G401 (cell line): ENCODE measurements at places on chromosomes 3 and 15. TPM values are rescaled to one million over a fixed set of nuclear protein-coding genes. Genes with fewer than 3 reads are reported as not detected.

DNA sequence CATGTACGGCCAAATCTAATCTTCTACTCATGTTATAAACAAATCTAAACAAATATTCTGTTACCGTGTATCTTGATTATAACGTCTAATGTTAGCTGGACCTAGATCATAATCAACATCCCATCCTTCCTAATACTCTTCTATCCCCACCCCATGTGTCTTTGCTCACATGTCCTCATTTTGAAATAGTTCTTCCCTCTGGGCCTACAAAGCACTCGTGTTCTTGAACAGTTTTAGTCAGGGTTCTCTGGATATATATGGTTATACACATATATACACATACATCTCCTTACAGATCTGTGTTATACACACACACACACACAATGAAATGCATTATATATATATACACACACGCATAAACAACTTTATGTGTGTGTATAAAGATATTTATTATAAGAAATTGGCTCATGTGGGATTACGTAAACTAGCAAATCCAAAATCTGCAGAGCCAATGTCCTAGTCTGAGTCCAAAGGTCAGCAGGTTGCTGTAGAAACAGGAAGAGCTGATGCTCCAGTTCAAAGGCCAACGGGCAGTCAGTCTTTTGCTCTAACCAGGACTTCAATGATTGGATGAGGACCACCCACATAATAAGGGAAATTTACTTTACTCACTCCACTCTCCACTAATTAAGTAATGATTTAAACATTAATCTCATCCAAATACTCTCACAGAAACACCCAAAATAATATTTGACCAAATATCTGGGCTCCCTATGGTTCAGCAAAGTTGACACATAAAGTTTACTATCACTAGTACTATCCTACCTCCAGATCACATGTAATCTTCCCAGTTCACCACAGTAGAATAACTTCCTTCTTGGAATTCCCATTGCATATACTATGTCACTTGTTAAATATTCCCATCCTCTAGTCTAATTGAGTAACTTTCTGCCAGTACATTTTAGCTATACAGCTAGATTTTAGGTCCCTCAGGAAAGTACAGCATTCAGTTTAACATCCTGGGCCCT, 450.0 kb downstream of the ROBO1 start:
- no peak for DNase-seq

DNA sequence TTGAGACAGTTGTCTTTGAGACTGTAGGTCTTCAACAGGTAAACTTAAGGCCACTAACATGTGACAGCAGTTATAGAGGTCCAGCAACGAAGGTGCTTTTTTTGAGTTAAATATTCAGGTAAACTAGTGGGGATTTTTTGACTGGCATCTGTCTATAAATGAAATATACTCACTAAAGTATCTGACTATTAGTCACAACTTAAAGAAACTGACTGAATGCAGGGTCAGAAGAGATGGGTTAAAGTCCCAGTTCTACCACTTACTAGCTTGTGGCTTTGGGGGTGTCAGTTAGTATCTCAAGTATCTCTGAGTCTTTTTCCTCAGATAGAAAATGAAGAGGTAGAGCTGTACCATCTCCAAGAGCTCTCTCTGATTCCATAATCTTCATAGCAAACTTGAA, 18.0 kb downstream of the MIX23 start:
- no peak for DNase-seq

GRCh38 chr15:71732636-71733035, 77.7 kb upstream of the NR2E3 start:
- DNase-seq = no peak

- DNase-seq = no peak
These were observed 569.8 kb downstream of the VGLL3 start for GRCh38 chr3:86420990-86421739.

DNA sequence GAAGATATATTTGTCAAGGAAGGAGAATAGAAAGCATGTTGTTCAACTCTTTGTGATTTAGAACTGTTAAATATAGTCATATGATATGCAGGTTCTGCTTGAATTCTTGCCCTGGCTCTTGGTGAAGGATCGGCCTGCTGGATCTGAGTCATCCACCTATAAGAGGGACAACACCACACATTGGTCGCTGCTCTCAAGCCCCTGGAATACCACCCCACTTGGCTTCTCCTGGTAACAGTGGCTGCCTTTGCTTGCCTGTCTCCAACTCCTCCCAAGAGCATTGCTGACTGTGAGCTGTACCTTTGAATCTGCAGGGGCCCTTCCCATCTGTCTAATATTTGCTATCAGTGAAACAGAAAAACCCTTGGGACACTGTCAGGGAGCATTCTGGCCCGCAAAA, 78.9 kb upstream of the DGKG start:
- DNase-seq = no peak

DNA sequence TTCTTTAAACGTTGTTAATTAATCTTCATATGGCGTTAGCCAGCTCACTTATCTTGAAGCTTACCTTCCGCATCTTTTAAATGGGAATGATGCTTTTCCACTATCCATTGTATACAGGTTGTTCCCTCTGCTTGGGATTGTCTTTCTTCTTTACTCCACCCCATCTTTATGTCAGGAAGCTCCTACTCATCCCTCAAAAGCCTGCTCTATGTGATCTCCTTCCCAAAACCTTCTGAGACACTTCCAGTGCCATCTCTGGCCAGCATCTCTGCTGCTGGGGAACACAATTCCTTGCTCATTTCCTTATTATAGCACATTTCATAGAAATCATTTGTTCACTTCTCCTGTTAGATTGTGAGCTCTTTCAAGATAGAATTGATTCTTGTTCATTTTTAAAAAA, 4.3 kb downstream of the RASA2 start:
- DNase-seq = no peak

- DNase-seq = no peak
These were observed 23.3 kb downstream of the CCDC13 start for GRCh38 chr3:42749753-42750231.

GRCh38 chr15:66917904-66918448, 147.4 kb upstream of the SMAD3 start:
- no peak for DNase-seq

DNA sequence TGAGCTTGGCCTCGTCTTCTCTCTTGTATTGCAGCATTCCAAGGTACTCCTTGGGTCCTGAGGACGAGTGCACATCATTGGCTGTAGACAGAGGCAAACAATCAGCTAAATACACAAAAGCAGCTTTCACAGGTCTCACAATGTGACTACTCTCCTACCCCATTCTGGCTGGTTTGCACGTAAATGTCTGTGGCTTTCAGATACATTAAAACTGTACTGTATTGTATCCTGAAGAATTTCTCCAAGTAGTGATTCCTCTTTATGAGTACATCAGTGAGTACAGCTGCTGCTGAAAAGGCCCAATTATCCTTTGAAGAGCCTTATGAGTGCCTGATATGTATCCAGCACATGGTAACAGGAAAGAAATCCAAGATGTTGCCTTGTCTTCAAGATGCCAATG, 22.0 kb upstream of the GNB5 start:
- no peak for DNase-seq

- DNase-seq = no peak
These were observed 60.9 kb upstream of the DCBLD2 start for GRCh38 chr3:98962189-98962930.

DNA sequence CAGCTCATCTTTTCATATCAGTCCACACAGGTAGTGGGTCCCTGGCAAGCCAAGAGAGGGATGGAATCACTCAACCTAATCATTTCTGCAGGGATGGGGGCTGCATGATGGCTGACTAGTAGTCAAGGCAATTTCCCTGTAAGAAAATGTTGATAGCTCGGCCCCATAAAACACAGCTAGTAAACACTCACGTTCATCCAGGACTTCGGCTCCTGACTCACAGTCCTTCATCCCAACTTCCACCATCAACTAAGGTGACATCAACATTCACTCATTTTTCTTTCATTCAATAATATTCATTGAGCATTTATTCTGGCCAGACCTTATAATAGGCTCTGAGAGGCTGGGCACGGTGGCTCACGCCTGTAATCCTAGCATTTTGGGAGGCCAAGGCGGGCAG, 4.4 kb upstream of the ACAP2 start:
- no peak for DNase-seq

- no peak for DNase-seq
These were observed 3.0 kb downstream of the DUT start for GRCh38 chr15:48334260-48334659.

Gene UCN2
- not detected in 2 replicates for total RNA-seq

Gene CAND2
- 19.2 and 20.2 TPM in 2 replicates for total RNA-seq

Gene CORO2B
- total RNA-seq = 1.0 TPM in 1 of 2 replicates, not detected in the other

Gene PLSCR5
- not detected in 2 replicates for total RNA-seq
